Ovary (tissue), 10 donors: ENCODE measurements at places on chromosomes 11 and 22.

DNA sequence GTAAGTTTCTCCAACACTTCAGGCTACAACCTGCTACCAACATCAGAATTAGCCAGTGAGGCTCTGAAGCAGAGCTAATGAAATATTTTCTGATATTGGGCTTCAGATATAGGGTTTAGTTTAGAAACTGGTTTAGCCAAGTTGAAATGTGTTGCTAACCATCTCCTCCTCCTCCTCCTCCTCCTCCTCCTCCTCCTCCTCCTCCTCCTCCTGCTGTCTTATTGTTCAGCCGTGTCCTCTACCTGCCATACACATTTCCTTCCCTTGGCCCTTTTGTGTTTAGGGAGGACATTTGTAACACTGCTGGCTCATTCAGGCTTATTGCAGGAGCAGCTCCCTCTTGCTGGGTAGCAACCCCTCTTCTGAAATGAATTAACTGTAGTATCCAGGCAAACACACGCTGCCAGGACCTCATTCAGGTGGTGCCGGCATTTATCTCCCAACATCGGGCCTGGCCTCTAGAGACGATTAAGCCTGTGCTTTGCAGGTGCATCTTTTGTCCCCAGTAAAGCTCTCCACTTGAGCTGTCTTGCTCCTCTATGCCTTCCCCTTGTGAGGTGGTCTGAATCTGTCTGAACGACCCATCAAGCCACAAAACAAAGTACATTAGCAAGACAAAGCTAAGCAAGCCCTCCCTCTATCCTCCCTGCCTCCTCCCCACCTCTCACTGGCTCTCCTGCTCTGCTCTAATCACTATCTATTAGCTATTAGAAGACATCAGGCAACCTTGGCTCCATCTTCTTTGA, 82.9 kb downstream of the KCNJ1 start:
- no peak for DNase-seq

DNA sequence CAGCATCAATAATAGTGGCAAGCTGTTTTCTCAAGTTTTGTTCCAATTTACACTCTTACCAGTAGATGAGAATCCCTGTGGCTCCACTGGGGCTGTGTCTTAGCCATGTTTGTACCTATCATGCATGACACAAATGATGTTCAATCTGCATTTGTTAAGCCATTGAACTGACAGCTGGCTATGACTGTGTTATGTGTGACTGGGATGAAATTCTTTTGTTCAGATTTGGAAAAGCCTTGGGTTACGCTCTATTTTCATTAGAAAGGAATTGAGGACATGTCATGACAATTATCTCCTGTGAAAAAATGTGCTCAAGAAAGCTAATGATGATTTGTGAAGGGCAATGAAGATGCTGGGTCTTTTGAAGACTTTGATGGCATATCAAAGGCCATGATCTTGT, 201.8 kb upstream of the LARGE1 start:
- no peak for DNase-seq

GRCh38 chr11:83510530-83511460, 224.6 kb upstream of the CCDC90B start:
- no peak for DNase-seq

- no peak for DNase-seq
Observed at GRCh38 chr11:133833898-133834681, 11.2 kb downstream of the SPATA19 start.

DNA sequence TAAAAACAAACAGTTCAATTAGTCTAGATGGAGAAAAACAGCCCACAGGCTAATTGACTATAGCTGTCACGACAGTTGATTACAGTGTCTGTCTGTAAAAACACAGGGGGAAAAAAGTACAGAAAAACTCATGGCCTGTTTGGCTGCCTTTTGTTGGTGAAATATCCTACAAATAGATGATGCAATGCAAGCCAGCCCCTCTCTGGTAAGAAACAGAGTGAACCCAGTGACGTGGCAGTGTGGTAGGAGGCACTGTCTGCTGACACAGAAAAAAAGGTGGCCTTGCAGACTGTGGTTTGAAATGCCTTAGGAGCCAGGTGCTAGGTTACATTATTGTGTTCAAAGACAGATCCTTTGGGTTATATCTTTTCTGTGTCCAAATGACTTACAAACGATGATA, 431.4 kb upstream of the CCDC90B start:
- no peak for DNase-seq

GRCh38 chr11:76793391-76794291, 10.5 kb downstream of the TSKU start:
- no peak for DNase-seq

DNA sequence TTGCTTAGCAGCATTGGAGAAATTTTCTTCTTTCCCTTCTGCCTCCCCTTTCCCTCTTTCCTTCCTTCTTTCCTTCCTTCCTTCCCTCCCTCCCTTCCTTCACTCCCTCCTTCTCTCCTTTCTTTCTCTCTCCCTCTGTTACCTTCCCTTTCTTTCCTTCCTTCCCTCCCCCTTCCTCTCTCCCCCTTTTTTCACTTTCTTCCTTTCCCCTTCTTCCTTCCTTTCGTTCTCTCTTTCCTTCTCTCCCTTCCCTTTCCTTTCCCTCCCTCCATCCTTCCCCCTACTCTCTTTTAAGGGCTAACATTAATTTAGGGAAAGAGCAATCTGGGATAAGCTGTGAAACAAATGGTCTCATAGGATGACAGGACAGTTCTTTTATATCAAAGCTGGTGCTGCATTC, 34.1 kb downstream of the SLC5A1 start:
- no peak for DNase-seq

- DNase-seq, result no peak
Observed at GRCh38 chr11:61731952-61732675, 20.3 kb upstream of the MYRF start.

GRCh38 chr22:39800790-39801520, 92.6 kb downstream of the ENTHD1 start:
- no peak for DNase-seq

- DNase-seq, result no peak
Observed at GRCh38 chr11:132496341-132496740, 1036.0 kb downstream of the OPCML start.

GRCh38 chr11:22192642-22193347, at the start of gene ANO5:
Gene ANO5 (plus strand): TSS chr11:22193085. CDS start chr11:22193493, 408 bp downstream.
- peak; percentile 59 for DNase-seq

GRCh38 chr22:31178859-31179258, 18.9 kb downstream of the RNF185 start:
- no peak for DNase-seq

DNA sequence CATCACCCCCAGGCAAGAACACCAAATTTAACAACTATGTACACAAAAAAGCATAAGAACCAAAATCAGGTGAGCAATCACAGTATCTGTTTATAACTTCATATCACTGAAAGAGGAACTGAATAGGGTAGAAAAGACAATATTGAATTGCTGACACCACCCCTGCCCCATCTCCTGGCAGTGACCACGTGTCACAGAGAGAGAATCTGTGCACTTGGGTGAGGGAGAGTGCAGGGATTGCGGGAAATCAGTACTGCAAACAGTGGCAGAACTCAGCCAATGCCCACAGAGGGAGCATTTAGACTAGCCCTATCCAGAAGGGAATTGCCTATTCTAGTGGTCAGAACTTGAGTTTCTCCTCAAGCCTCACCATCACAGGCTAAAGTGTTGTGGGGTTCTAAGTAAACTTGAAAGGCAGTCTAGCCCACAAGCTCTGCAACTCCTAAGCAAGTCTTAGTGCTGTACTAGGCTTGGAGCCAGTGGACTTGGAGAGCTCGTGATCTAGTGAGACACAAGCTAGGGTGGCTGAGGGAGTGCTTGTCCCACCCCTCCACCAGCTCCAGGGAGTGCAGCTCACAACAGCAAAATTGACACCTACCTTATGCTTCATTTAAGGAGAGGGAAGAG, 82.8 kb upstream of the PTH start:
- DNase-seq, result no peak

GRCh38 chr11:114396916-114397315, 3.4 kb downstream of the C11orf71 start:
- no peak for DNase-seq

- no peak for DNase-seq
Observed at GRCh38 chr11:7154881-7155361, 66.1 kb downstream of the RBMXL2 start.

DNA sequence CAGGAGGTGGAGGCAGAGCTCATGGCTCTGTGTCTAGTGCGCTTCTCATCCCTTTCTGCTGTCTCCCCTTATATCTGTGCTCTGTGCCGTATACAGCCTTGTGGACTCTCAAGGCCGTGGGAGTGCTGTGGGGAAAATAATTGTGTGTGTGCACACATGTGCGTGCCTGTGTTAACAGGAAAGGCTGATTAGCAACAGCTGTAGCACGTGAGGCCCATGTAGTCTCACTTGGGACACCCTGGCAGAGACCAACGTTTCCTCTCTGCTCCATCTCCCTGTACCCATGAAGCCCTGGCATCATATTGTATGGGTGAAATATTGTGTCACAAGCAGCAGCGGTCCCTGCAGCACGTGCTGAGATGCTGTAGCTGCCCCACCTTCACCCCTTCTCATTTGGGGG, 109.3 kb downstream of the LRRC32 start:
- no peak for DNase-seq

DNA sequence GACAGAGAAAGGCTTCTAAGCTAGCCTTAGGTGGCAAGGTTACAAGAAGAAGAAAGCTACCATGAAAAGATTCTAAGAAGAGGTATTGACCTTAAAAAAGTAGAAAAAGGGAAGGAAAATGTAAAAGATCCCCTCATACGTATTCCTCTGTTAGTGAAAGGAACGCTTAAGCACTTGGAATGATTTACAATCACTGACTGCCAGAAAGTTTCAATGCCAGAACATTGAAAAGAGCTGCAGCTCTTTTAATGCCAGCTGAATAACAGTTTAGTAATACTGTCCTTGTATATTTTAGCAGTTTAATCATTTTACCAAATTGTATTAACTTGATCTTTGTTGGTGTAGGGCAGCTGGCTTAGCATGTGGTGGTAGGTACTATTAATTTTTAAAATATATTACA, 650.7 kb downstream of the FAM181B start:
- DNase-seq, result no peak

DNA sequence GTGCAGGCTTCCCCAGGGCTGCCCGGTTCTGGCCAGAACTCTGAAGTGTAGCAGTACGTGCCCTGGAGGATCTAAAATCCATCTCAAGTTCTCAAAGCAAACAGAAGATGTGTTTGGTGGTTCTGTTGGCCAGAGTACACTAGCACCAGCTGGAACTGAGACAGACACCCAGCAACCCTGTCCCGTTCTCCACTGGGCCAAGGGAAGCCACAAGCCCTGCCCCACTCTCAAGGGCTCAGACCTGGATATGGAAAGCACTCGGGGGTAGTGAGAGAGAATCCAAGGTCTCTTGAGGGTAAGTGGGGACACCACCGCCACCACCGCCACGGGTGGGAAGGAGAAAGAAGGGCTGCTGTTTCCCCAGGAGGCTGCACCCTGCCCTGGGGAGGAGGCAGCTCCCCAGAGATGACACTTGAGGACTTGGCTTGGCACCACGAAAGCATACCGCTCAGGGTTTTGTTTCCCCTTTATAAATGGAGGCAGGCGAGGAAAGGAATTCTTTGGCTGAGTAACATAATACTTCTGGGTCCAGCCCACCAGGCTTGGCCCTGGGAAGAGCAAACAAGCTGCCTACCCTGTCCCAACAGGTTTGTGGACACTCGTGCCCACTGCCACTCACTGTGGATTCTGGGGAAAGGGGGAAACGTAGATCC, 56.1 kb upstream of the POU2AF1 start:
- no peak for DNase-seq

GRCh38 chr11:117444711-117445658, 117.3 kb downstream of the CEP164 start:
- no peak for DNase-seq

GRCh38 chr22:28771195-28771791, 1.2 kb upstream of the CCDC117 start:
- no peak for DNase-seq

GRCh38 chr22:30056015-30056414, 24.2 kb upstream of the HORMAD2 start:
- DNase-seq, result no peak

DNA sequence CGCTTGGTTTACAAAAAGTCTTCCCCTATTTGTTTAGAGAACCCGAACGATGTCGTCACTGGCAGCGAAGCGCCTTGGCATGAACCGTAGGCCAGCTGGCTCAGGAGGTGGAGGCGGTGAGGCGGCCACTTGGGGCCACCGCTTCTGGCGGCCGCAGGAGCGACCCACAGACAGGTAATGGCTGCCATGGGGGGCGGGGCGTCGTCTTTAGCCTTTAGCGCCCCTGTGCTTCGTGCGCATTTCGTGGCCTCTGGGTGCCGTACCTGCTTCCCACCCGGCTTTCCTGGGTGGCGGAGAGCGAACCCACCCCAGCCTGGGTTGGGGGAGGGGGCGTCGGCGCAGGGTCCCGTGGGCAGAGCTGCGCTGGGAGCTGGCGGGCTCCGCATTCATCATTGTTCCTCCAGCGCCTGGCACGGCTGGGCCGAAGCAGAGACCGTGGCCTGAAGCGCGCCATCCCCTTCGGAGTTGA, 469 bp upstream of the OSBP2 start:
- DNase-seq, result peak; percentile 65

DNA sequence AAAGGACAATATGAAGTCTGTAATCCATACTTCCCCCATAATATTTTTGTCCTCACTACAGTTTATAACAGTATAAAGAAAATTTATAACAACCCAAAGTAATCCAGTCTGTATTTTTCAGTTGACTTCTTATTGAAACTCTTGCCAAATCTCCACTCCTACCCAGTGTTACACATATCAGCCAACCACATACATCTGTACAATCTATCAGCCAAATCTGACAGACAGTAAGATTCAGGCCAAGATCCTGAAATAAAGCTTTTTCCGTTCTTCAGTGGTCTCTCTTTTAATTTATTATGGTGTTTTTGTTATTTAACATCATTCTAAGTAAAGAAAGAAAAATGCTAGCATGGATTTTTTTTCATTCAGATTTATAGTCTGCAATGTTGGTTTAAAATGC, 2370.9 kb upstream of the RAG2 start:
- no peak for DNase-seq

DNA sequence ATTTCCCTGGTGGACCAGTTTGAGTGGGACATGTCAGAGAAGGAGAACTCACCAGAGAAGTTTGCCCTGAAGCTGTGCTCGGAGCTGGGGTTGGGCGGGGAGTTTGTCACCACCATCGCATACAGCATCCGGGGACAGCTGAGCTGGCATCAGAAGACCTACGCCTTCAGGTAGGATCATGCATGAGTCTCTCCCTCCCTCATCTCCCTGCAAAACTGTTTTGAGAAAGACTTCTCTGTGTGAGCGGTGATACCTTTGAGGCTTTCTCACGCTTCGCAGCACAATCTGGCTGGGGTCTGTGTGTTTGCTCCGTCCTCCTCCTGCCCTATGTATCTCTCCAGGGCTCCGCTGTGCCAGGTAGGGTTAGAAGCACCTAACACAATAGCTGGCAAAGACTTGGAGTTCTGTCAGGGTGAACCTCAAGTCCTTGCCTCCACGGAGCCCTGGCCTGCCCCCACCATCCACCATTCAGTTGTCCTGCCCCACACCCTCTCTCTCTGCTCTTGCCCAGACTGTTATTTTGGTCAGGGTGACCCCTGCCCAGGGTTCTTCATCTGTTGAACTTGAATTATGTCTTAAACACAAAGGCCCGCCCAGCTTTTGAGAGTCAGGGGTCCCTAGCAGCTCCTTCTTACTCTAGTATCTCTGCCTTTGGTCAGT, 13.4 kb downstream of the DERL3 start:
- DNase-seq, result no peak

- no peak for DNase-seq
Observed at GRCh38 chr11:62127426-62127825, 3.6 kb downstream of the INCENP start.
